ENCODE measurements at places on chromosomes 2 and 18.

DNA sequence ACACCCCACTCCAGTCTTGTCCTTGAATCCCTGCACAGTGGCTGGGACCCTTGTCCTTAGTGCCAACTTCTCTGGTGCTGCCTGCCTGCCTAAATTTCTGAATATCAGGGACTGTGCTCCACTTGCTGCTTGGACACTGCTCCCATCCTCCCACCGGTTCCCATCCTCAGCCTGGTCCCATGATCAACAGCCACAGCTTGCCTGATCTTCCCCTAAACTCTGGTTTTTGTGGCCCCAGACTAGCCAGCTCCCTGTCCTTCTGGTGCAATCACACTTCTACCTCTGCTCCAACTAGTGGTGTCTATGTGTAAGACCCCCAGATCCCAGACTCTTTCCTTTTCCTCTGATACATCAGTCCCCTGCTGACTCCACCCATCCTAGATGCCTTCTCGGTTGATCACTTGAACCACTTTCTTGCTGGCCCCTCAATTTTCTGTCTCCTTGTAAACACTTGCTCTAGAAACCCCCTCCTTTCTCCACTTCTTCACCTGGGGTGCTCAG is 37.2 kb upstream of the POLE4 start:
- DNase-seq: no peak

DNA sequence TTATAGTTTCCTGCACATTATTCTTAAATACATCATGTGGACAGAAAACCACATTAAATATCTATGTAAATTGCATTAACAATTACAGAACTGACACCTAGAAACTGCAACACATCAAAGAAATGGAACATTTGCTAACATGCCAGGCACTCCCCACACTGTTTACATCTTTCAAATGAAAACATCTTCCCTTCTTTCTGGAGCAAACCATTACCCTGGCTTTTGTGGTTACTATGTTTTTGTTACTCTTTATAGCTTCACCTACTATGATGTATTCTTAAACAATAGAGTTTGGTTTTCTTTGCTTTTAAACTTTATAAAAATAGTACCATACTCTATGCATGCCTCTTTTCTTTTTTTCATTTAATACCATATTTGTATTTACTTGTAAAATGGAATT is 1894.5 kb upstream of the CELF4 start:
- no peak for DNase-seq

GRCh38 chr18:68764016-68764415 is 33.9 kb upstream of the CCDC102B start:
- DNase-seq: no peak

DNA sequence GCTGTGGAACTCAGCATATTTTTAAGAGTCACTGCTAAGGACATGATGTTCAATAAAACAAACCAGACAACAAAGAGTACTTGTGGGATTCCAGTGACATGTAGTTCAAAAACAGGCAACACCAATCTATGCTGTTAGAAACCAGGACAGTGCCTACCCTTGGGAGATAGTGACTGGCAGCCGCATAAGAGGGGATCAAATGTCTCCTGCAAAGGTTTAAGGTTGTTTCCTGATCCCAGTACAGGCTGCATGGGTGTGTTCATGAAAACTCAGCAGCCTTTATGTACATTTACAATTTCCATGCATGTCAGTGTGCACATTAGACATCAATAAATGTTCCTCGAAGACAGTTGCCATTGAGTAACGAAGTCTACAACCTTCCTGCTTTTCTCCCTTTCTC is 183.8 kb downstream of the PID1 start:
- no peak for DNase-seq

DNA sequence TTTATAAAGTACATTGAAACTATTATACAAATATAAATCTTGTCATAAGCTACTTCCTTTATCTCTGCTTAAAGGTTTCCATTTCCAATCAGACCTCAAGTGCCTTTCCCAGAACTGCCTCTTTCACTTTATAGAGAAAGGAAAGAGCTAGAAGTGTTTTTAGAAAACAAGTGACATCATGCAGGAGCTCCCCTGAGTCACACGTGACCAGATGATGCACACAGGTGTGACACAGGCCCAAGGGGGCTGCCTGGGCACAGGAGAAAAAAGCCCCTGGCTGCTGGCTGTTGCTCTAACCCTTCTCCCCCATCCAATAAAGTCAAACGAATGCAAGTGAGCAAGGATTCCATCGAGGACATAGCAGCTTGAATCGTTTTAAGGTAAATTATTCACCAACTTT is 21.4 kb upstream of the SH3BP4 start:
- DNase-seq: no peak

- DNase-seq: peak; percentile 79
Observed at GRCh38 chr2:111698743-111699554, 185.0 kb downstream of the ANAPC1 start.

Measured in NCI-H1694 (cell line).